ENCODE measurements at places on chromosomes 2 and 18.
A peak's percentile ranks its signal among the peaks of the same experiment; 100 is the strongest.

- no peak for DNase-seq
These were observed 165.5 kb upstream of the ACVR2A start for GRCh38 chr2:147679191-147679954.

DNA sequence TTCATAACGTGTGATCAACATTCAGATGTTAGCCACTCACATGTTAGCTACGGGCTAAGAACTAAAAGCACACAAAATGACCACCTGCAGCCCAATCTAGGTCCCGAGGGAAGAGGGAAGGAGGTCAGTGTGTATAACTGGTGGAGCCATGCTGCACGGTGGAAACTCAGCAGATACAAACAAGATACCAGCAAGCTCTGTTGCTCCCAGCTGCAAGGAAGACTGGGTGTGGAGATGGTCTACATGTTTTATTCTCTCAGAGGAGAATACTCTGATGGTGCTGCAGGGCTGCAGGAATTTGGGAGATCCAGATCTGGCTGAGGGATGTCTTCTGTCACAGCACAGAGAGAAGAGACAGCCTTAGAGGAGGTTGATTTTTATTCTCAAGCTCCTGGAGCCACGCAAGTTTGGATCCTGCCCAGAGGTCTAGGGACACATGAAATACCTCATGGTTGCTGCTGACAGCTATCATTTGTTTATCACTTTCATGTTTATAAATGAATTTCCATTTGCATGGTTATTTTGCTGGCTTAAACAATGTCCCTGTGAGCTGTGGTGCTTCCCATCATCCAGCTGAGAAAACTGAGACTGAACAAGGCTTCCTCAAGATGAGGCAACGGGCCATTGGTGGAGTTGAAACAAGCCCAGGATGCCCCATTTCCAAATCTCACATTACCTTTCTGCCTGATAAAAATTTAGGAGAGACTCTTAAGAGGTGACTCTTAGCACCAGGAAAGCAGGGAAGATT, 30.9 kb downstream of the RNF144A start:
- no peak for DNase-seq

DNA sequence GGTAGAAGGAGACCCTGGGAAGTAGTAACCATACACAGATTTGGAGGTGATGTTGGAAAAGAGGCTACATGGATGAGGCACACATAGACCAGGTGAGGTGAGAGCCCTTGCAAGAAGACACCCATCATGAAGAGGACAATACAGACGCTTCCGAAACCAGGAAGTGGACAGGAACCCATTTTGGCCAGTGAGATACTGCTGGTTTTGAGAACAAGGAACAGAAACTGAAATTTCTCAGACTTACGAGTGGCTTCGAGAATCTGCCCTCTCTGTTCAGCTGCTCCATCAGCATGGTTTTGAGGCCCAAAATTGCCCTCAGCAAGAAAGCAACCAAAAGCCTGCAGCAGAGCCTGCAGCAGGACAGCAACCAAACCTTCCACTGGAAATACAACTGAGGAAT, 479.1 kb upstream of the NRXN1 start:
- no peak for DNase-seq

DNA sequence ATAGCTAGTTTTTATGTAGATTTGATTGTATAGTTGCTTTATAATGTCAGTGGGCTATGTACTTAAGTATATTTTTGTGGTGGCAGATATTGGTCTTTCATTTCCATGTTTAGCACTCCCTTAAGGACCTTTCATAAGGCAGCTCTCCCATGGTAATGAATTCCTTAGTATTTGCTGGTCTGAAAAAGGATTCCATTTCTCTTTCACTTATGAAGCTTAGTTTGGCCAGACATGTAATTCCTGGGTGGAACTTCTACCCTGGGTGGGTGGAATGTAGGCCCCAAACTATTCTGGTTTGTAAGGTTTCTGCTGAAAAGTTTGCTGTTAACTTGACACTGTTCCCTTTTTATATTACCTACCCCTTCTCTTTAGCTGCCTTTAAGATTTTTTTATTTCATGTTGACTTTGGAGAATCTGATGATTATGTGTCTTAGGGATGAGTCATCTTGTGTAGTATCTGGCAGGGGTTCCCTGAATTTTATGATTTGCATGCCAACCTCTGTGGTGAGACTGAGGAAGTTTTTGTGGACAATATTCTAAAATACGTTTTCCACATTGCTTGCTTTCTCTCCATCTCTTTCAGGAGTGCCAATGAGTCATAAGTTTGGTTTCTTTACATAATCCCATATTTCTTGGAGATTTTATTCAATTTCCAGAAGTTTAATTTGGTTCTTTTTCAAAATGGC, 65.4 kb upstream of the VRK2 start:
- no peak for DNase-seq

DNA sequence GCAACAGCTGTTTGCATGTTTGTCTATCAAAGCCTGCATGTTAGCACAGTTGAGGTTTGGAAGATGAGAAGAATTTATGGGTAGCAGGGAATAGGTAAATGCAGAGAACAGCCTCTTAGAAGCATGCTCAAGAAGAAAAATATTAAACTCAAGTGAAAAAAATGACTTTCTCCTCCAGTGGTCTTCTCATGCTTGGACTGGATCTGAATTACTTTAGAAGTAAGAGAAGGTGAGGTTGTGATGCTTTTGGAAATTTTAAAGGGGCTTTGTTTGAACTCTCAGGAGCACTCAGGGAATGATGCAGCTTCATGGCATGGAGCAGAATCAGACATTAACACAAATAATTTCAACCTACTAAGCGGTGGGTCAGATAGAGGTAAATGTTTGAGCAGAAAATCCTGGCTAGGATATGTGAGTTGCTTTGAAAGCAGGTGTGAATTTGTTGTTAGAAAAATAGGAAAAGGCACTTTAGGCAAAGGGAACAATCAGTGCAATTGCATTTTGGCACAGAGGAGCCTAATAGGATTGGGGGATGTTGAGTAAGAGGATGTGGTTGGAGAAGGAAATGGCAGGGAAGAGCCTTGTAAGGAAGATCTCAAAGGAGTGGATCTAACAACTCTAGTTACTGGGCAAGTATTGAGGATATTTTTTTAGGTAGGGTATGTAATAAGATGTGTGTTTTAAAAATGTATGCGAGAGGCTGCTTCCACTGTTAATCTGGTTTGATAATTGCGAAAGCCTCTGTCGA, 76.3 kb downstream of the DDX1 start:
- no peak for DNase-seq

- no peak for DNase-seq
These were observed 447.6 kb upstream of the POU3F3 start for GRCh38 chr2:104406261-104406726.

DNA sequence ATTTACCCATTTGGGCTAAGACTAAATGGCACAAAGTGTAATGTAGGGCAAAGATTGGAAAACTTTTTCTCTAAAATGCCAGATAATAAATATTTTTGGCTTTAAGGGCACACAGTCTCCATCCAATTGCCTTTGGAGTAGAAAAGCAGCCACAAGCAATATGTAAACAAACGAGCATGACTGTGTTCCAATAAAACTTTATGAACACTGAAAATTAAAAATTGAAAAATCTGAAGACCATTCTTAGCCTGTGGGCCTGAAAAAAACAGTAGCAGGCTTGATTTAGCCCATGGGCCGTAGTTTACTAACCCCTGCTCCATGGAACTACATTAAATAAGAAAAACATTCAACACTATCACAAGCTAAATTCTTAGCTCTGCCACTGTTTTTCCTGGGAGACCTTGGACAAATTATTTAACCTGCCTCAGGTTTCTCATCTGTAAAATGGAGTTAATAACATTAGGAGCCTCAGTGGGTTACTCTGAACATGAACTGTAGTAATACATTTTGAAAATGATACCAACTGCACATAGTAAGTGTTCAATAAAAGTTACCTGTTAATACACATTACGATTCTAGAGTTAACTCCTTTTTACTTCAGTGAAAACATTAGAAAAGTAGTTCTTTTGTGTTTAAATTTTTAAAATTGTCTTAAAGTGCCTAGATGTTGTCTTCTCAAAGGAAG, 1.3 kb downstream of the IFIH1 start:
- DNase-seq: no peak

DNA sequence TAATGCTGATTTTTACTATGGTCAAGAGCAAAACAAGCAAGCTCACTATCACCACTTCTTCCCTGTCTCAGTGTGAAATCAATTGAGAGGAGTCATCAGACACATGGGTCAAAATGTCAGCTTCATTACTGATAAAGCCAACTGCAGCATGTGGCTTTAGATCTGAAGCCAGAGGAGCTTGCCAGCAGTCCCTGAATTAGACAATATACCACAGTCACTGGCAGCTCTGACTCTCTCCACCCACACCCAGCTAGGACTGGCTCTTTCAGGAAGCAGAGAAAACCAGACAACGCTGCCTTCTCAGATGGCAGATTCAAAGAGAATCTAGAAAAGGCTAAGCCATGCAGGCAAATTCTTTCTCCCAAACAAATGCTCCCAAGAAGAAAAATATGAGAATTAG, 20.0 kb upstream of the ASB18 start:
- no peak for DNase-seq

DNA sequence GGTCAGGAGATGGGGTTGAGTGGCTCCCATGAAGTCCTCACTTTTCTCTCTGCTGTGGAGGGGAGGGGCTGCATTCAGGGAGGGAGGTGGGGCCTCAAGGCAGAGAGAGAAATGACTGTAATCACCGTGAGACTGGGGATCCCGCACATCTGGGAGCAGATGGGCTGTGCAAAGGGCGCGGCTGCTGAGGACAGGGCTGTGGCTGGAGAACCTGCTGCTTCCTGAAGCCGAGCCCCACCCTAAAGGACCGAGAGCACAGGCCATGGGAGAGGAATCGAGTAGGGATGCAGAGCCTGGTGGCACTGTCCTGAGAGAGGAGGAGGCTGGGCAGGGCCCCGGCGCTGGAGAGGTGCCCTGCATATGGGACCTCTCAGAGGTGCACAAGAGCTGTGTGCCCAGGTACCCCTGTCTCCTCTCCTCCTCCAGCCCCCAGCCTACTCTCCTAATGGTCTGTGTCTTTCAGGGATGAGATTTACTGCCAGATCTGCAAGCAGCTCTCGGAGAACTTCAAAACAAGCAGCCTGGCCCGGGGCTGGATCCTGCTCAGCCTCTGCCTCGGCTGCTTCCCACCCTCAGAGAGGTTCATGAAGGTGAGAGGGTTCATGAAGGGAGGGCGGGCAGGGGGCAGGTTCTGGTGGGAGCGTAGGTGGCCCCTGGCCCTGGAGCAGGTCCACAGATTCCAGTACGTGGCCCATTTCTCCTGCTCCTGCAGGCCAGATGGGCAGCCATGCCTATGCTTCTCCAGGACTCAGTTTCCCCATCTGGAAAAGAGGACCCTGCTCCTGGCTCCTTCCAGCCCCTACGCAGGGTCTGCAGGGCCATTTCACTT, 25.9 kb upstream of the GPR17 start:
- DNase-seq: no peak

- DNase-seq: no peak
These were observed 25.4 kb downstream of the ACADL start for GRCh38 chr2:210199854-210200253.

DNA sequence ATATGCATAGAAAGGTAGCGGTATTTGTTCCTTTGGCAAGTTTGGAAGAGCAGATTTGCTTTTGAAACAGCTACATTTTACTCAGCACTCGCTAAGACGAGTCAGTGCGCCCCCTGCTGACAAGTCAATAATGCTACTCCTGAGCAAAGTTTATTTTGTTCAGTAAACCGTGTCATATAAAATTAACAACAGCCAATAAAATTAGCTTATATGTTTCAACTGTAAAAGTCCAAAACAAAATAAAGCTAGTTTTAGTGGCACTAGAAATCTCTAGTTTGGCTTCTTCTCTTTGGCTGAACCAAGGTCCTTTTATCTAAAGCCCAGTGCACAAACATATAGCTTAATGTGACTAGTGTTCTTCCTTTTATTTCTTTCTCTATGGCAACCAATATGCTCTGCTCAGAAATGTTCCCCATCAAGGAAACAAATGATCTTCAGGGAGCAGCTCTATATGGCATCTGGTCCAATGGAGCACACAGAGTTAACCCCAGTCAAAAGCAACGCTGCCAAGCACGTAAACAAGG, 4.2 kb upstream of the POU3F3 start:
- DNase-seq: peak; percentile 31

GRCh38 chr2:98927027-98927426, 9.0 kb downstream of the CRACDL start:
- no peak for DNase-seq

- DNase-seq: no peak
These were observed 118.9 kb downstream of the EHBP1 start for GRCh38 chr2:62824388-62824787.
